Urinary bladder (tissue), 4 donors: ENCODE measurements at places on chromosomes 2 and 18. TPM values are rescaled to one million over a fixed set of nuclear protein-coding genes. Genes with fewer than 3 reads are reported as not detected.

POTEJ gene
- total RNA-seq: not detected

RTKN gene
- 18.0 TPM for total RNA-seq

FANCL gene
- total RNA-seq: 73.8 TPM

APLF gene
- total RNA-seq: 15.9 TPM

MALL gene
- total RNA-seq: 24.4 TPM

GRCh38 chr2:98324181-98324580 lies 22.1 kb upstream of the CNGA3 start:
- no peak for DNase-seq

DNA sequence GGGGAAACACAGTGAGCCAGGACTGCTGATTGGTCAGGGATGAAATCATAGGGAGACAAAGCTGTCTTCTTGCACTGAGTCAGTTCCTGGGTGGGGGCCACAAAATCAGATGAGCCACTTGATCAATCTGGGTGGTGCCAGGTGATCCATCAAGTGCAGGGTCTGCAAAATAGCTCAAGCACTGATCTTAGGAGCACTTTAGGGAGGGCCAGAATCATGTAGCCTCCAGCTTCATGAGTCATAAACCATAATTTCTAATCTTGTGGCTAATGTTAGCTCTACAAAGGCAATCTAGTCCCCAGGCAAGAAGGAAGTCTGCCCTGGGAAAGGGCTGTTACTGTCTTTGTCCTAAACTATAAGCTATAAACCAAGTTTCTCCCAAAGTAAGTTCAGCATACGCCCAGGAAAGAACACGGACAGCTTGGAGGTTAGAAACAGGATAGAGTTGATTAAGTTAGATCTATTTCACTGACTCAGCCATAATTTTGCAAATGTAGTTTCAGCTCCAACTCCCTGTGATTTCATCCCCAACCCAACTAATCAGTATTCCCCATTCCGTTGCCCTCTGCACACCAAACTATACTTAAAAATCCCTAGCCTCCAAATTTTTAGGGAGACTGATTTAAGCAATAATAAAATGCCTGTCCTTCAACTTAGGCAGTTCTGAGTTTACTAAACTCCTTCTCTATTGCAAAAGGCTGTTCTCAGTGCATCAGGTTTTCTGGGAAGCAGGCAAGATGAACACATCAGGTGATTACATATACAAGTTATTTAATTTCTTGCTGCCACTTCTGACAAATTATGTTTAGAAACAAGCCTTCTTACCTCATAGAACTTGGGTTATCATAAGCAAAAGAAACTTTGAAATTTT lies 226.9 kb upstream of the SPOPL start:
- DNase-seq: no peak

DNA sequence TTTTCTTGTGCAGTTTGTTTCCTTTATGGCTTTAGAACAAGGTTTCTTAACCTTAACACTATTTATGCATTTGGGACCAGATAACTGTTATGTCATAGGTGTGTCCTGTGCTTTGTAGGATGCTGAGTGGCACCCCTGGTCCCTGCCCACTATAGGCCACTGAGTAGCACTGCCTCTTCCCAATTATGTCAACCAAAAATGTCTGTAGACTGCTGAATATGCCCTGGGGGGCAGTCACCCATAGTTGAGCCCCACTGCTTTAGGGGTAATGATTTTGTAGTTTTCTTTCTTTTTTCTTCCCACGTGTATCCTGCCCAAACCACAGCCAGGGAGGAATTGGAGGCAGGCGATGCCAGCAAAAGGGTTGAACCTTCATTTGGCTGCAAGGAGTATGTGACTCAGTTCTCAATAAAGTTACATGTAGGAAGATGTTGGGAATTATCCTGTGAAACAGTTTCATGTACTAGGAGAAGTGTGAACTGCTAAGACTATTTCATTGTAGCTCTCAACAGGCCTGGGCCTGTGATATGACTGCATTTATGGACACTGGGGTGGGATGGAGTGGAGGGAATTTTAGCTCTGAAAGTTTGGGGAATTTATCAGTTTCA lies 65.7 kb downstream of the FMNL2 start:
- DNase-seq: no peak

- no peak for DNase-seq
Measured at GRCh38 chr2:207112383-207112782, 53.4 kb downstream of the KLF7 start.

GRCh38 chr2:6308986-6309385 lies 556.7 kb downstream of the CMPK2 start:
- DNase-seq: no peak

DNA sequence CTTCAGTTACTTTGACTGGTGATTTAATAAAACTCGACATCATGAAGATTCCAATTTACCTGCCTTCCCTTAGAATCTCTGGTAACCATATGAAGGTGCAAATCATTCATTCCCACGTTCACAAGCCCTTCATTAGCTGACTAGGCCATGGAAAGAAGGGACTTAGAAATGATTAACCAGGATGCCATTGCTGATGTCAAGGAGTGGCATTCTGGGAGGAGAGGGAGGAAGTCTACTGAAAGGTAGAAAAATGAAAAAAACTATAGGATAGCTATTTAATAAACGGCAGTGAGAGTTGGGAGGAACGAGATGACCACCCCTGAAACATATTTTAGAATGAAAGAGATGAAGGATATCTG lies 1.4 kb downstream of the ATIC start:
- DNase-seq: no peak

- DNase-seq: no peak
Measured at GRCh38 chr18:2240311-2240705, 331.0 kb downstream of the METTL4 start.

DNA sequence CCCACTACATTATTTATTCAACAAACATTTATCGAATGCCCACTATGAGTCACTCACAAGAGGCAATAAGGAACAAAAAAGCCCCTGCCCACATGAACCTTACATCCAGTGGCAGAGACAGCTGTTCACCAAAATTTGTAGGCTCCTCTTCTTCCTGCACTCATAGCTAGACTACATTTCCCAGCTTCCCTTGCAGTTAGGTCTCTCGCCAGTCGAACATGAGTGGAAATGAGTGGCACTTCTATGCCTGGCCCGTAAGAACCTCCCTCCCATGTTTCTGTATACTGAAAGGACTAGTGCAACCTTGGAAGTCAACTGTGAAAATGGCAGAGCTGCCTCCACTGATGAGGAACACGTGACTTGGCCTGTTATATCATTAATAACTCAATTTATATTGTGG lies 19.4 kb upstream of the NCOA1 start:
- no peak for DNase-seq

DNA sequence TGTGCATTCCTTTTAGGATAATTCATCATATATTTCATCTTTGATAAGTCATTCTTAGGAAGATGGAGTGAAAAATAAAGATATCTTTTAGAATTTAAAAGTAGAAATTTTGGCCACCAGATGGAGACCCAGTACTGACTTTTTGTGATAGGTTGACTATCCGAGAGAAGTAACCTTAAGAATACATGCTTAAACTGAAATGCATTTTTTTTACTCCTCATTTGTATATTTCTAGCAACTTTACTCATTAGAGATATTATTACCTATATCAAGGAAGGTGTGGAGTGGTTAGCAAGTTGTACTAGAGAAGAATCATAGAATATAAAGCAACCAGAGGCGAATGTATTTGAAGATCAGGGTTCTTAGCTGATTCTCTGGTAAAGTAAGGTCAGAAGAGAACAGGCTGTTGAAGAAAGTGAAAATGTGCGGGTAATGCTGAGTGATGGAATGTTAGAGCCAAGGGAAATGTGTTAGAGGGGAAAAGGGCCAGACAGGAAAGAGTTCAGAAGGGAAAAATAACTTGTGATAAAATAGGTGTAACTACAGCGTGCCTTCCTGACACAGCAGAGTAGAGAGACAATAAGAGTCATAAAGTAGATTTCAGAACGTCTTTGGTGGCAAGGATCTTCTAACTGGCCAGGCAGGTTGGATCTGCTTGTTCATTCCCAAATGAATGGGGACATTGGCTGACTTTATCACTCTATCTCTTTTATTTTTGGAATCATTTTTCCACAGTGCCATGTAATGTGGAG lies 52.3 kb downstream of the TDRD15 start:
- no peak for DNase-seq

DNA sequence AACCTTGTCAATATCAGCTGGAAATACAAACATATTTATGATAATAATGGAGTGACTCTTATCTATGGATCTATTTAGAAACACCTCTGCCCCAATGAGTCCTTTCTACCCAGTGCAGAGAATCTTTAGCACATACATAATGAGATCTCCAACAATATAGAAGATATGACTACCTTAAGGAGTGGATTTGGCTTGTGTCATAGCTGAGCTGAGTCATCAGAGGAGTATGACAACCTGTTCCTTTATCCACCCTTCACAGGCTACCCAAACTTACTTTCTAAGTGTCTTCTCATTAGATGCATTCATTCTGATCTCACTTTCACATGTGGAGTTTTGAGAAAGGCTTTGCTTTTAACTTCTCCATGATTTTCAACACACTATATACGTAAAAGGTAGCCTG lies 1218.9 kb downstream of the DSC3 start:
- DNase-seq: no peak

DNA sequence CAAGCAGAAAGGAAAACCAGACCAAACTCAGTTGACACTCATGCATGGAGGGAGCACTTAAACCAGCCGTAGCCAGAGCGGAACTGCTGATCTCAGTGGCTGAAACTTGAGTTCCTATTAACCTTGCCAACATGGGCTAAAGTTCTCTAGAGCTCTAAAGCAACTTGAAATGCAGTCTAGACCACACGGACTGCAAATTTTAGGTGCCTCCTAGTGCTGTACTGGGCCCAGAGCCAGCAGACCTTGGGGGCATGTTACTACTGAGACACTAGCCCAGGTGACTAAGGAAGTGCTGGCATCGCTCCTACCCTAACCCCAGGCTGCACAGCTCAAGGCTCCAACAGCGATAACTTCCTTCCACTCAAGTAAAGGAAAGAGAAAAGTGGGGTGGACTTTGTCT lies 236.5 kb downstream of the AKAIN1 start:
- no peak for DNase-seq

DNA sequence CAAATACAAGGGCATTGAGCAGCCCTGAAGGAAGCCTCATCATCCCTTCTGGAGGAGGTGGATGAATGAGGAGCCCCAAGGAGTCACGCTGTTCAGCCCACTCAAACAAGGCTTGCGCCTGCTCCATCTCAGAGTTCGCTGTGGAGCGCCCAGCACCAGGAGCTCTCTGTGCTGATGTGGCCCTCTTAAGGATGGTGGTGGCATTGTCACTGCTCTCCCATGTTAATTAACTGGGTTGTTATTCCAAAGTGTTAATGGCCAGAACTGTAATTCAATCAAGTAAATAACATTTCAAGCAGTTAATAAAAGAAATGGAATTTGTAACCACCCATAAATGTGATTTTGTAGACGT lies 726.0 kb upstream of the RAB6C start:
- DNase-seq: no peak

GRCh38 chr2:141707486-141707885 lies 423.3 kb downstream of the LRP1B start:
- no peak for DNase-seq

- no peak for DNase-seq
Measured at GRCh38 chr2:218357236-218358177, 850 bp downstream of the CATIP start.

GRCh38 chr2:75609334-75609689 lies 37.3 kb upstream of the MRPL19 start:
- no peak for DNase-seq
